ENCODE measurements at places on chromosomes 7 and 10.
A peak's percentile ranks its signal among the peaks of the same experiment; 100 is the strongest.

GRCh38 chr7:50660040-50660829 lies 95.0 kb upstream of the DDC start:
- peak; percentile 30 for DNase-seq

DNA sequence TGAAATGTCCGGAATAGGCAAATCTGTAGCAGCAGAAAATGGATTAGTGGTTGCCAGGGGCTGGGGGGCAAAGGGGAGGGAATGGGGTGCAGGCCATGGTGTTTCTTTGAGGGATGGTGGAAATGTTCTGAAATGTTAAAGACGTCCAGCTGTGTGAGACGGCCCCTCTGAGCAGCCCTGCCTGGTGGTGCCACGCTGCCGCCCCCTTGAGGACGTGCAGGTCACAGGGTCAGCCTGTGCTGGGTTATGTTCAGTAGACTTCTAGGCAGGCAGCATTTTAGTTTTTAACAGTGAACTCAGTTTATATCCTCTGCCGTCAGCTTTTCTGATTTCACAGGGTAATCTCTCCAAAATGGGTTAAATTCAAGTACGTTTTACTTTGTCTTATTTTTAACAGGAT lies 9.4 kb downstream of the NUB1 start:
- no peak for DNase-seq

DNA sequence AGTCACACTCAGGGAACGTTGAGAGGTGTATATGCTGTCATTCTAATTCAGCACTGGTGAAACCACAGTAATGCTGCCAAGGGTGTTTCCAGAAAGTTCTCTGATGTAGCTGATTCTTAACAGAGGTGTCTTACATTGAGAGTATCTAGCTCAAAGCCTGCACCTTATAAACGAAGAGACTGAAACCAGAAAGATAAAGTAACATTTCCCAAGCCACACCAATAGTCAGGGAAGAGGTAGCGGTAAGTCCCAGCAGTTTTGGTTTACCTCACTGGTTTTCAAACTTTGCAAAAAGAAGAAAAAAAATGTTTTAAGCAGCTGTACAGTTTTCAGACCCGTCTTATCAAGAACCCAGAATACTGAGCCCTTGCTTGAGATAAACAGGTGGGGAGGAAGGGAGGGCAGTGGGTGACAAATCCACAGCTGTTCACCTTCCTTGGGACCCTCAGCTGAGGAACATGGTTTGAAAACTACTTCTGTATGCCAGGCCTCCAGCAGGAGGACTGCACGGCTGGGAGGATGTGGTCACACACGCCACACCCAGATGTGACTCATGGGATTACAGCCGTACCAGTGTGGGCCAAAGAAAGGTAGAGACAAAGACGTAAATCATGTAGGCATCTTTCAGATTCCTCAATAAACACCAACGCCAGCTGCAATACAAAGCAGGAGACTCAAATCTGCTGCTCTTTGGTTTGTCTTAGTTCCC lies 63.9 kb upstream of the GSDME start:
- DNase-seq, result peak; percentile 56

- DNase-seq, result no peak
Observed at GRCh38 chr7:74623135-74623534, 34.4 kb upstream of the GTF2I start.

GRCh38 chr10:79555354-79556309 lies 4.6 kb downstream of the SFTPA2 start:
- DNase-seq, result no peak

GRCh38 chr7:104814671-104815400 lies 199.2 kb upstream of the KMT2E start:
- DNase-seq, result no peak

DNA sequence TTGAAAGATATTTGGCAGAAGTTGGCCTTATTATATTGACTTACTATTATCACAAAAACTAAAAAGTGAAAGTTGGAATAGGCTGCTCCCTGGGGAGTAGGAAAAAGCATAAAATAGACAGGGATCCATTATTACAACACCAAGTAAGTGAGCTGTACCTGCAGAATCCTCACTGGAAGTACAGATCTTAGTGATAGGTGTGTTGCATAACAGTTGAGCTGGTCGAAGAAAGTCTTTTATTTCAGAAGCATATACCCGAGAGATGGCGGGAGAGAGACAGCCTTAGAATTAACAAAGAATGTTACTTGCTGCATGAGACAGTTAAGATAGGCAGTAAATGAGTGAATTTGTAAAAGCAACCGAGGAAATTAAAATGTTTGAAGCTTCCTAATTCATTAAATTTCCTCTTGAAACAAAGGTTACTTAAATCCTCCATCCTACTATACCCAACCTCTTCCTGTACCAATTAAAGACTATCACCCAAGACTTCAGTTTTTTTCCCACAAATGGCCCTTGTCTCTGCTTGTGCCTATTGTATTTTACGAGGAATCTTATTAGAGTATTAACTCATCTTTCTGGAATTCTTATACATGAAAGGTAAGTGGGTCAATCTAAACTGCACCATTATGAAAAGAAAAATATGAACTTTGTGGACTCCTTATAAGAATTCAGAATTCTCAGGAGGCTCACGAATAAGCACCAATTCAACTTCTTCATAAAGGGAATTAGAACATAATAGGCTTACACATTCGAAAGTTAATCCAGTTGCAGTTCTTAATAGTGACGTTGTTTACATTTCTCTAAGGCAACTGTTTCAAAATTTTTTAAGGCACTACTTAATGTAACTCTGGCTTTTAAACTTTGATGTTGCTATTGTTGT lies 56.2 kb downstream of the CREM start:
- no peak for DNase-seq

GRCh38 chr10:76892766-76893479 lies 744.7 kb downstream of the KCNMA1 start:
- no peak for DNase-seq

GRCh38 chr7:18828260-18828993 lies 289.0 kb downstream of the TWIST1 start:
- no peak for DNase-seq

DNA sequence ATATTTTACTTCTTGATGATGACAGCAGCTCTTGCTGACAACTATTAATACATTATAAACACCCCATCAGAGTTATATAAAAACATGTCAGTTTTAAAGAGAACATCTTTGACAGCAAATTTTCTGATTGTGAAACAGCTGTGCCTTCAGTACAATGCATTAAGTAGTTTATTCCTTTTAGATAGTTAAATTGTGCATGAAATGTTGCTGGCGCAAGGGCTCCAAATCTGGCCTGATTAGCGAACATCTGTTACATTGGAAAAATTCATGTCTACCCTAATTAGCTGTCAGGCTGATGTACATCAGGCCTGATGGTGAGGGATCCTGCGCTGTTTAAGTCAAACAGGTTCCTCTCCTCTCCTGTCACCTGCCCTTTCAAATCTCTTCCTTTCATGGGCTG lies 171.9 kb upstream of the SP8 start:
- DNase-seq, result no peak

- DNase-seq, result no peak
Observed at GRCh38 chr10:114294549-114294948, 55.5 kb downstream of the VWA2 start.

- no peak for DNase-seq
Observed at GRCh38 chr7:106778656-106779250, 86.3 kb upstream of the PIK3CG start.

- no peak for DNase-seq
Observed at GRCh38 chr7:66638309-66639099, 9.8 kb downstream of the KCTD7 start.

- no peak for DNase-seq
Observed at GRCh38 chr10:132740588-132740987, 45.4 kb downstream of the NKX6-2 start.

- DNase-seq, result no peak
Observed at GRCh38 chr10:84076047-84076388, 63.3 kb upstream of the GHITM start.

DNA sequence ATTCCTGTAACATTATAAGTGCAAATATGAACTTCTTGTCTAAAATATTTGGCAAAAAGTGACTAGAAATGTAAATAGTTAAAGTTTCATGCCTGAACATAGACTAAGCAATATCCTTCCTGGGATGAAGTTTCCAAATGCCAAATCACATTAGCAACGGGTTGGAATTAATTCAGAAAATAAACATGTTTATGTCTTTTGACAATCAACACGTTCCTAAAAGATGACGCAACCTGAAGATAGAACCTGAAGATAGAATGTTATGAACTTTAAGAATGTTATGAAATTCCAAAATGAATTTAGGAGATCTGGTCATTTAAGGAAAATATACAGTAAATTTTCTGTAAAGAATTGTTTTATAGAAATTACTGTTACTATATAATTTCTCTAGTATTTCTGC lies 9.2 kb downstream of the LAMB4 start:
- DNase-seq, result no peak

GRCh38 chr7:153407291-153408046 lies 644.7 kb upstream of the DPP6 start:
- no peak for DNase-seq

DNA sequence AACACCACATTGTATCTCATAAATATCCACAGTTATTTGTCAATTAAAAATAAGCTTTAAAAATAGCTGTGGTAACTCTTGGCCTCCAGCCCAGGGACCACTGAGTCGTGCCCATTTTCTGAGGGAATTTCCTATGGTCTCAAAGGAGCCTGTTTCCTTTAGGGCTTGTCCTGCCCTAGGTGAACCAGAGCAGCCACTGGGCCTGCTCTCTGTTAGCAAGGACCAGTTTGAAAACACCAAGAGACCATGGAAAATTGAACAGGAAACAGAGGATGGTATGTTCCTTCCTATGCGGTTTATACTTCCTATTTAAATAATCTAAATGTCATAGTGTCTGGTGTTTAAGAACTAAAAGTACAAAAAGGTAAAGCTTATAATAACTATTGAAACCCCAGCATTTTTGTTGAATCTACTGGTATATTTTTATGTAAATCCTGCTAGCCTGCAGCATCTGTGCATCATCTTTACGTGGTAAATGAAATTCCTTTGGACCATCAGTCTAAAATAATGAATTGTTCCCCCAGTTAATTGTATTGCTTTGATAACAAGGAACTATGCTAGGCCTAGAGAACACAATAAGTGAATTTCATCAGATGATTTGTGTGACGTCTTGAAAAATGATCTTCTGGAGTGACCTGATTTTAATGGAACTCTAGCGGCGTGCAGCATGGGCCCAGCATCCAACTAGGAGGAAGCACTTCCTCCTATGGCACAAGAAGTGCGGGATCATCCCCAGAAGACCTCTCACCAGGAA lies 333.7 kb downstream of the GFRA1 start:
- DNase-seq, result no peak

- no peak for DNase-seq
Observed at GRCh38 chr10:69944761-69945160, 107.9 kb upstream of the MACROH2A2 start.

DNA sequence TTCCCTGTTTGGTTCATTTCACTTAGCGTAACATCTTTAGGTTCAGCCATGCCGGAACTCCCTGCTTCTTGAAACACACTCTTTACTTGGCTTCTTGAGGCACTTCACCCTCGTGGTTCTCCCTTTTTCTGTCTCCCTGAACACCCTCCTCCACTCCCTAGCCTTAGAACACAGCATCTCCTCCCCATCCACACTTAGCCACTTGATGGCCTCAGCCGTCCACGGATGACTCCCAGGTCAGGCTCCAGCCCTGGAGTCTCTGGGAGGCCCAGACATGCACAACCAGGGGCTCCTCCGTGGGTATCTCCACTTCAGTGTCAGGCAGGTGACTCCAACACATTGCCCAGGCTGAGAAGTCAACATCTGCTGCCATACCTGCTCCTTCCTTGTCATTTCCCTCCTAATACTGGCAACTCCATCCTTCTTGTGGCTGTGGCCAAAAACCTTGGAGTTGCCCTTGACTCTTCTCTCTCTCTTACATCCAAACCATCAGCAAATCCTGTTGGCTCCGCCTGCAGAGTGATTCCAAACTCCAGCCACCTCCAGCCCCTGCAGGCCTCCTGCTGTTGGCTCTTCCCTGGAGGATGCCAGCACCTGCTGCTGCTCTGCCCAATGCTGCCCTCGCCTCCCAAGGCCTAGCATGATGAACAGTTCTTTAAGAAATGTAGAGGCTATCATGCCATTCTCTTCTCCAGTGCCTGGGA lies 8.4 kb upstream of the INMT start:
- DNase-seq, result no peak

DNA sequence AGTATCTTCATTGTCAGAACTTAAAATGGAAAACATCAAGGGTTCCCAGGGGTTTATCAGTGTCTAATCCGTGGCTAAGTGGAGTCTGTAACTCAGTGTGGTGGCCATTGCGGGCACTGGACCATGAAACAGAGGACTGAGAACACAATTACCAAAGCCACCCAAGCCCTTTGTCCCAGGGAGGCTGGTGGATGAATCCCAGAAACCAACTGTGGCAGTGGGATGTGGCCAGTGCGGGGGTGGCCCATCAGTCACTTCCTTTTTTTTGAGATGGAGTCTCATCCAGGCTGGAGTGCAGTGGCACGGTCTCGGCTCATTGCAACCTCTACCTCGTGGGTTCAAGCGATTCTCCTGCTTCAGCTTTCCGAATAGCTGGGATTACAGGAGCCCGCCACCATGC lies 61.8 kb downstream of the TACC2 start:
- no peak for DNase-seq

DNA sequence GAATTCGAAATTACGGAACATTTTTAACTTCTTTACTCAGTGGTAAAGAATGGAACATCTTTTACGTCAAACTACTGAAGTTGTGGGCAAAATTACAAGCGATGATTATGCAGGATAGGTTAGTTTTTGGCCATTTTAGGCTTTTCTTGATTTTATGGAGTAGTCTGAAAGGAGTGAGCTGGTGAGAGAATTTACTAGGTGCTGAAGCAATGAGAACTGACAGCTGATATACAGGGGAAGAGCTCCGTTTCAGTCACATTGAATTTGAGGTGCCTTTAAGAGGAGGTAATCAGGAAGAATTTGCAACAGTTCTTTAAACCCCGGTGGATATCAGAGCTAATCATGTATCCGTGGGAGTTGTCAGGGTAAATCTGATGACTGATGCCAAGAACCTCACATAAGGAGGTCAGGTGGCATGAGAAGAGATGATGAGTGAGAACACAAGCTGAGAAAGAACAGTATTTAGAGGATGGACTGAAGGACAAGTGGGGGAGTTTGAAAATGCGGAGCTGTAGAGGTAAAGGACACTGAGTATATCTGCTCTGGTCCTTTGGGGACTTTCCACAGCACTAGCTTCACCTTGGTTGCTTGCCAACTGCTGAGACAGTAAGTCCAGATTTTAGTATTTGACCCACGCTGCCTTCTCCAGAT lies 104.3 kb downstream of the AHR start:
- DNase-seq, result no peak

DNA sequence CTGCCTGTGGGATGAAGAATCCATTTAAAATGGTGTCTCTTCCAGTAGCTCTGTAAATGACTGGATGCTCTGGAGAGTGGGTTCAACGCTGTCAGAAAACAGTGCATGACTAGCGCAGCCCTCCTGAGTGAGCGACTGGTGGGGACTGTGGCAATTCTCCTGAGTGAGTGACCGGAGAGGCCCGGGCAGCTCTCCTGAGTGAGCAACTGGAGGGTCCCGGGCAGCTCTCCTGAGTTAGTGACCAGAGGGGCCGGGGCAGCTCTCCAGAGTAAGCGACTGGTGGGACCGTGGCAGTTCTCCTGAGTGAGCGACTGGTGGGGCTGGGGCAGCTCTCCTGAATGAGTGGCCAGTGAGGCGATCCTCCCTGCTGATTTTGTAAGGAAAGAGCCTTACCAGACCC lies 85.5 kb downstream of the WDR37 start:
- DNase-seq, result no peak

GRCh38 chr10:44339218-44339617 lies 45.7 kb downstream of the CXCL12 start:
- DNase-seq, result no peak
